Left kidney (tissue), 8 donors: ENCODE measurements at places on chromosomes 5 and 9.

DNA sequence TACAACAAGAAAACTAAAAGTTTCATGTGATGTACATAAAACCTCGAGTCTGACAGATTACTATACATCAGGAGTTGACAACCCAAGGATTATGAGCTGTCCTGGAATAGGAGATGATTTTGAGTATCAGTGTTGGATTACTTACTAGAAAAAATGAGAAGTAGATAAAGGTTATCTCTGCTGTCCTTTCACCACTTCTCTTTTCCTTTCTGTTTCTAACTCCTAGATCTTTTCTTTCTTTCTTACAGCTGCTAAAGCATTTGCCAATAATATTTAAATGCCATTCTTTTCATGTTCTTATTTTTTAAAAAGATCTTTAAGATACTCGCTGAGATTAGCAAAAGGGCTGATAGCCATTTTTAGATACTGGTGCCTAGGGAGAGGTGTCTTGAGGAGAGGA is 14.8 kb downstream of the RBM27 start:
- no peak for DNase-seq

DNA sequence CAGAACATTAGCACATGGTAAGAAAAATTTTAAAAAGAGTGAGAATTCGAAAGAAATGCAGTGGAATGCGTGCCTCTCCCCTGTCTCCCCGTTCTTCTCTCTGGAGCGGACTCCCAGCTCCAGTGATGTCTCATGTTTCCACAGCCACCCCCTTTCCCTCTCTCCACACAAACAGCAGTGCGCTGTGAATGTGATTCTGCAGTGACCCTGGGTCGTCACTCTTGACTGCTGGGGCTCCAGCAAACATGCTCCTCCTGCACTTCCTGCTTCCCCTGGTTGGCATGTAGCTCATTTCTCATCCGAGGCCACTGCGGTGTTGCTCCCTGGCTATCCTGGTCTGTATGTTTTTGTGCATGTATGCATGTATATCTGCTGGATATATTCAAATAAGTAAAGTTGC is 13.3 kb downstream of the PHF2 start:
- peak; percentile 67 for DNase-seq

DNA sequence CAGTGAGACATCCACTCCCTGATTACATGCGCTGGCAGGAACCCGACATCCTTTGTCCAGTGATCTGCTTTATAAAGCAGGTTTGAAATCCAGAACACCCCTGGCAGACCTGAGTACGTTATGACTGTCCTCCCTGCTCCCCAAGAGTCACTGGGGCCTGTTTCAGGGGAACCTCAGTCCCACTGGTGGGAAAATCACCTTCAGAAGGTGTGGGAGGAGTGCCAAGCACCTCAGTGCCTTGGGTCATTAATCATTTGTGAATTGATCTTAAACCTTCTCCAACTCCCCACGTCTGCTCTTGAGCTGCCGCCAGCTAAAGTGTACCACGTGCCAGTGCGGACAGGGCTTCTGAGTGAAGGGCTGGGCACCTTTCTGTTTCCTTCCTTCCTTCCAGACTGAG is 16.2 kb downstream of the SLC6A3 start:
- no peak for DNase-seq

DNA sequence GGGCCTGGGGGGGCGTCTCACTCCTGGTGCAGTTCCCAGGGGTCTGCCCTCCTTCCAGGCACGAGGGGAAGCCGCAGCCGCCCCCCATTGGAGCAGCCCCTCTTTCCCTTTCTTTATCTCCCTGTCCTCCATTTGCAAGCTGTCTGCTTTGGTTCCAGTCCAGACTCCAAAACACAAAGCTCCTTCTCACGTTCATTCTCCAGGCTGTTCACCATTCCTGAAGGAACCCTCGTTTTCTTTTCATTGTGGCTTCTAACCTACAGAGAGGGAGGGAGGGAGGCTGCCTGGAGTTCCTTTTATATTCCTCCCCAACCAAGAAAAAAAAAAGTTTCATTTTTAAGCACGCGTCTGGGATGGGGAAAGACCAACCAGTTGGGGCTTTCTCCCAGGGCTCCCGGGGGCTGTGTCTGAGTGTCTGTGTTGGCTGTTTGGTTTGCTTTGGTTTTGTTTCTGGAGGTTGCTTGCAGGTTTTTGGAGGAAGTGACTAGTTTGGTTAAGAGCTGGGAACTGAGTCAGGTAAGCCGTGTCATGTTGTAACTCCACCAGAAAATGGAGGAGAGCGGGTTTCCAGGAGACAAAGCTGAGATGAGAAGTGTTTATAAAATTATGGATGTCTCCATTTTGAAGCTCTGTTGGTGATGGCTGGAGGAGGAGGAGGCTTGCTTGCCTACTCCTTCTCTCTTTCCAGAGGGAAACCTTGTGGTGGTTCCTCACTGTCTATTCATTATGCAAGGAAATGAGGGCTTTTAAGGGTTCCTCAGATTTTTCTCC is 1.6 kb downstream of the ZNF462 start:
- DNase-seq = peak; percentile 56

GRCh38 chr9:79655551-79655950 is 83.8 kb downstream of the TLE4 start:
- DNase-seq = no peak

GRCh38 chr5:97131139-97131710 is 11.2 kb downstream of the LIX1 start:
- DNase-seq = no peak

DNA sequence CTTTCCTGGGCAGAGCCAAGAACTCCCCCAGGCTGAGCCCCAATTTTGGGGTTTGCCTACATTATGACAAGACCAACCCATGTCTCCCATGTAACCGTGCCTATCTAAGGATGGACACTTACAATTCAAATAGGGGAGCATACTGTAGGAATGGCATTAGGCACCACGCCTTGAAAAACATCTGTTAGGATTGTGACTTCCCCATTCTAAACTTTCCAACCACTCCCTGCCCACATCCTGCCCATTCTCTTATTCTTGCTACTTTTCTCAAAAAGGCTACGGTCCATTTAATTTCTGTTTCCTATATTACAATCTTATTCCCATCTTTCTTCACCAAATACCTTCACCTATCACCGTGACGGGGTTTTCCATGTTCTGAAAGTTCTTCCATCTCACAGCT is 99.2 kb downstream of the LPAR1 start:
- no peak for DNase-seq

DNA sequence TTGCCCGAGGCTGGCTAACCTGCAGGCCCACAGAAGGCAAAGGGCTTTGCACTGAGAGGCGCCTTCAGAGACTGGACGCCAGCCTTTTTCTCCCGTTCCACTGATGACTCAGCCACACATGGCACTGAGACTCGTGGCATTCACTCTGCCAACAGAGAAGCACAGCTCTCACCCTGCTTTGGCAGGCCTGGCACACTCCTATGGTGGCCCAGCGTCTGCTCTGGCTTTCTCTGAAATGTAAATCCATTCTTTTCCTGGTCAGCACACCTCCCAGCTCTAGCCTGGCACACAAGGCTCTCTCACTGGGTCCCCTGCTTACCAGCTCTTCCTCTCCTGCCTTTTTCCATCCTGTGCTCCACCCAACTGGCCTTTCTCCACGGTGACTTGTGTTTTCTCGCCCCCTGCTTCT is 5.9 kb upstream of the MELK start:
- no peak for DNase-seq

DNA sequence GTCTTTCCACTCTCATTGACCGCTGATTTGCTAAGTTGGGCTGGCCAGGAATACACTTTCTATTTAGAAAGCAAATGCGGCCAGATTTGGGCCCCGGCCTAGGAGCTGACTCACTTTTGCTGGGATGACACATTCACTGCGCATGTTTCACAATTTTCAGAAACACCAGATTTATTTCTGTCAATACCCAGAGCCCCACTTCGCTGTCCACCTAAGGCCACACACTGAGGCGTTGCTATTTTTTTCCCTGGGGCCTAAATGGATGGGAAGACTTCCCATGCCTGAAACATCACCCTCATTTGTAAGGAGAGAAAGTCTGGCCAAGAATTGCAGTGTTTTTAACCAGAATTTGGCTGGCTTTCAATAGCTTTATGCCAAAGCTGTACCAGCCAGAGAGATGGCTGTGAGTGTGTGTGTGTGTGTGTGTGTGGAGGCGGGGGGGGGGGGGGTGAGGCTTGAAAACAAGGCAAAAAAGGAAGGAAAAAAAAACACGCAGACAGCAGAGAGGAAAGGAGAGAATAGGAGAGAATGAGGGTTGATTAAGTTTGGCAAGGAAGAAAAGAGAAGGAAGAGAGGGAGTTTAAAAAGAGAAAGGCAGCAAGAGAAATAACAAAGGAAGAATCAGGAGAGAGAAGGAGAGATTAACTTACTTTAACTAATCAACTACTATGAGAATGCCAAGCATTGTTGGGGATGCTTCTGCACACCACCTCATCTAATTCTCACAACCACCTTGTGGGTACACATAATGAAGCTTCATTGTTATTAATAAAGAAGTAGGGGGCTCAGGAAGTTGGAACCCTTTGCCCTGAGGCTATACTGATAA is 261.4 kb upstream of the KLF4 start:
- no peak for DNase-seq

GRCh38 chr5:81859624-81860023 is 108.7 kb upstream of the SSBP2 start:
- no peak for DNase-seq

- DNase-seq = no peak
Measured at GRCh38 chr9:104963076-104963475, 35.1 kb upstream of the ABCA1 start.

GRCh38 chr5:29935371-29935770 is 1258.1 kb upstream of the CDH6 start:
- no peak for DNase-seq

GRCh38 chr5:89123581-89123980 is 240.6 kb upstream of the MEF2C start:
- no peak for DNase-seq

GRCh38 chr9:15553528-15553898 is 670 bp downstream of the CCDC171 start:
- no peak for DNase-seq

GRCh38 chr5:32363030-32363429 is 50.3 kb upstream of the MTMR12 start:
- no peak for DNase-seq

DNA sequence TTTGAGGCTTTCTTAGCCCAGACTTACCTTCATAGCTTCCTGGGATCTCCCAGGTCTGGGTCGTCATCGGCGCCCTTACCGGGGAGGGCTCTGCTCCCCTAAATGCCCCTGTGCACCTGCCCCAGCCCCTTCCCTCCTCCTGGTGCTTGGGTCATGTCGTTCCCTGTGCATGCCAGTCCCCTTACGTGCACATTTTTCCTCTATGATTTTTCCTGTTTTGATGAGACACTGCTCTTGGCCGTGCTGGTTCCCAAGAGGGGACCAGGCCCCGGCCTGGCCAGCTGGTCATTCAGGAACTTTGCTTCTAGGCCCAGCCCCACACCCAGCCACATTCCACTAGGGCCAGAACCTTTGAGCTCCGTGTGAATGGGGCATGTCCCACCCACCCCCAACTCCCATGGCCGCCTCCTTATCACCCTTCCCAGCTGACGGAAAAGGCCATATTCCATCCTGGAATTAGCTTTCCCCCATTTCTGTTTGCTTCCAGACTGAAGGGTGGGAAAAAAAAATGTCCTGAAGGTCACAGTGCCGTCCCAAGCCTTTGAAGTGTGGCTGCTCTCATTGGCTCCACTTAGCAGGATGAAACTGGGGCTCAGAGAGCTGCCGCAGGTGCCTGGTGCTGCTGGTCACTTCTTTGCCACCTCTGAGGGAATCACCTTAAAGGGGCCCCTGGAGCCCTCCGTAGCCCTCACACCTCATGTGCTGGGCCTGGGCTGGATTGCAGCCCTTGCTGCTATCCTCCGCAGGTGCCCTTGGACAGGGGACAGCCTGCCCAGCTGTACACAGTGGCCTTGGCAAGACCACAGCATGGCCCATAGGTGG is 25.1 kb downstream of the ERGIC1 start:
- no peak for DNase-seq

GRCh38 chr5:135126688-135127438 is 92.8 kb upstream of the PITX1 start:
- peak; percentile 64 for DNase-seq

DNA sequence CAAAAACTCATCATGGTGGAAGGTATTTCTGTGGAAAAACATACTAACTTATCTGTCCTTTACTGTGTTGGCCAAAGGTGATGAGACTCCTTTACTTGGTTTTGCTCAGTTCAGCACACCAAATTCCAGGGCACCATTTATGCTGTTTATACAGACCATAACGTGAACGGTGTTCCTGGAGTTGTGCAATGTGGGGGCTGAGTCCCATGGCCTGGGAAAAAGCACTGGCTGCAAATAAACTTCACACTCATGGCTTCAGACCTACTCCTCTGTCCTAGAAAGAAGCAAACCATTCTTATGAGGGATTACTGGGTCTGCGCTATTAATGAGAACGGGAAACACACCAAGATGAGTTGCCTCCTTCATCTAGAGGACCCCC is 10.4 kb downstream of the FREM1 start:
- DNase-seq = no peak

GRCh38 chr5:143006501-143006900 is 236.3 kb downstream of the ARHGAP26 start:
- no peak for DNase-seq

- DNase-seq = no peak
Measured at GRCh38 chr9:8254541-8254940, 455.0 kb upstream of the DMAC1 start.

DNA sequence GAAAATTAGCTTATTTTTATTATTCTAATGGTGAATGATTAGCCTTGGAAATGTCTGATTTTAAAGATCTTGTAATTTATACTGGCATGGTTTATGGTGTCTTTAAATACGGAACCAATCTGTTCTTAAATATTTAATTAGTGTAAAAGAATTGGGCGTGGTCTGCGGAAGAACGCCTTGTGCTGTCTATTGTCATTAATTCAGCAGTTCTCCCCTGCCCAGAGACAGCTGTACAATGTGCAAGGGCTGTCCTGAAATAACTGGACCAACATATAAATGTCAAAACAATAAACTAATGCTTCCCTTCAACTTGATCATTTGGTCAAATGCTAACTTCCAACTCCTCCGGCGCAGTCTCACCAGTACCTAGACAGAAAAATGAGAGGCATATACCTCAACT is 124.3 kb downstream of the CCDC192 start:
- DNase-seq = no peak

- DNase-seq = no peak
Measured at GRCh38 chr5:97425511-97425910, 242.5 kb upstream of the RIOK2 start.

- no peak for DNase-seq
Measured at GRCh38 chr9:135484460-135485277, 5.1 kb downstream of the PPP1R26 start.

- no peak for DNase-seq
Measured at GRCh38 chr9:85041466-85042137, 372.1 kb downstream of the NTRK2 start.

- DNase-seq = no peak
Measured at GRCh38 chr5:42836070-42836769, 24.5 kb upstream of the SELENOP start.

- peak; percentile 35 for DNase-seq
Measured at GRCh38 chr5:118692811-118693342, 295.5 kb downstream of the DTWD2 start.

GRCh38 chr5:6080930-6081726 is 297.2 kb downstream of the MED10 start:
- DNase-seq = no peak

DNA sequence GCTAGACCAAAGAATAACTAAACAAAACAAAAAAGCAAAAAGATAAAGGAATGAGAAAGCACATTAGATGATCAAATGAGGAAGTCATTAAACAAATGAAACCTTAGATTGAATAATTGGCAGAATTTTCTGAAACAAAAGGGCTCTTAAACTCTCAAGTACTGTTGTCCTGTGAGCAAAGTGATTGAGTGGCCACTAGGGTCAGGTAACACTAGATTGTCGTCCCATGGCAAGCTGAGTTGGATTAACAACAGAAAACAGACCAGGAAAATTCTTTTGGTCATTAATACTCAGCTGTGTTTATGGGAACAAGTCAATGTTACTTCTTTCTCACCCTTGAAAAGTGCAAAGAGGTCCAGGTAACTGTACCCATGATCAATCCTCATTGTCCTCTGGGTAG is 81.6 kb upstream of the MRPS30 start:
- no peak for DNase-seq
